NCI-H2081 treated with DMSO at 0.1 percent for 48 hours (cell line): ENCODE measurements at places on chromosomes 5 and 9.

DNA sequence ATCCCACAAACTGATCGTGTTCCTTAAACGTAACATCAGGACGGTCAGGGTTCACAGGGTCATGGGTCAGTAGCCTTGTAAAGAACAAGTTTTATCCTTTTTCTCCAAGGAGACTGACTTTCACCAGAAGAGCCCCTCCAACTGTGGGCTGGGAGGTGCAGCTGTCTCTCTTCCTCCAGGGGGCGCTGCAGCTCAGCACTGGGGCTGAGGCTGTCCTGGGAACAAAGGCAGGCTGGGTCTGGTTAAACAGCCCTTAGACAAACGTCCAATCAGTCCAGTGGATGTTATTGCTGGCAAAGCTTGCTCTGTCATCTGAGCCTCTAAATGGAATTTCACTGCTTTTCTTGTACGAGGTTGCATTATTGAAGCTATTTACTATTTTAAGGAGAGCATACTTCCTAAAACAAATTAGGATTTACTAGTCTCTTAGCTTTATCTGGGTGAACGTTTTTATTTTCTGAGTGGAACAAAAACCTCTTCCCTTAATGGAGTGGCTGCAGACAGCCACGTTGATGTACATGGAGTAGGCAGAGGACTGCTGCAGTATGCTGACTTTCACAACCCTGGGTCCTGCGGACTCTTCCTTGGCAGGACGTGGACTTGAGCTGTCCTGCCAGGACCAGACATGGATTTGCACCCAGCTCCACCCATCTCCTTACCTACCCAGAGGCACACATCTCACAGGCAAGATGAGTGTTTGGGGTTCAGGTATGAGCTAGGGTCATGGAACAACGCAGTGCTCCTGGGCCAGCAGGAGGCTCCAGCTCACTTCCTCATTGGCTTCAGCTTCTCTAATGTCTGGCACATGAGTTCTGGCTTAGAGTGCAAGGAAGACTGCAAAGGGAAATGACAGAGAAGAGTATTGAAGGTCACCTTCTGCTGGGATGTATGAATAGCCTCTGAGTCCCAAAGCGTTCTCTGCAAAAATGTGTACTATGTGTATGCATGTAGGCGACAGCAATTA, 7.8 kb downstream of the EXOSC2 start:
- no peak for DNase-seq

GRCh38 chr5:129909225-129909624, 5.0 kb downstream of the CHSY3 start:
- no peak for DNase-seq

- DNase-seq, result no peak
Measured at GRCh38 chr9:120892748-120893610, 16.0 kb upstream of the PHF19 start.

- DNase-seq, result no peak
Measured at GRCh38 chr5:156087577-156088110, 239.3 kb upstream of the SGCD start.

DNA sequence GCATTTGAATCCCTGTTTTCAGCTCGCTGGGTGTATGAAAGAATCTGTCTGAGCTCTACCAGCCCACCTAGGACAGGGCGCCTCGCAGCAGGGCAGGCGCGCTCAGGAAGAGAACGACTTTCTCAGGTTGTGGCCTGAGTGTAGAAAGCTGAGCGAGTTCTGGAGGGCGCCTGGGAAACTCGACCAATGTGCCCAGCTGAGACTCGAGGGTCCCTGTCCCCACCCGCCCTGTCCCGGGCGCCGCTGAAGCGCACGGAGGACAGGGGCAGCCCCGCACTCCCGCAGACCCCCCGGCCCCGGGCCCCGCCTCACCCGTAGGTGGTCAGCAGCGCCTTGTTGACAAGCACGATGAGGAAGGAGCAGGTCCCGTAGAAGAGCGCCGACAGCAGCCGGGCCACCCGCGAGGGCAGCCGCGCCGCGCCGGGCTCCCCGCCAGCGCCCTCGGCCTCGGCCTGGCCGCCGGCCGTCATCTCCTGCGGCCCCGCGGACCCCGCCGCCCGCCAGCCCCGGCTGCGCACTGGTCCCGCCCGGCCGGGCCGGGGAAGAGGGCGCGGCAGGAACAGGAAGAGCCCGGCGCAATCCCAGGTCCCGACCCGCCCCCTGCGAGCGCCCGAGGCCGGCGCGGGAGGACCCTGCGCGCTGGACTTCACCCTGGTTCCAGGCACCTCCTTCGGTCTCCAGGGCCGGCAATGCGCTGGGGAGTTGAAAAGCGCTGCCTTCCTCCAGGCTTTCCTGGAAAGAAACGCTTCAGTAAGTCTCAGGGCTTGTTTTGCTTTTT, at the start of gene SLC35D2:
SLC35D2 (minus strand) TSS at position 547 of the 778 bp plus-strand sequence; CDS start at position 470, 77 bp downstream.
- DNase-seq, result no peak

- no peak for DNase-seq
Measured at GRCh38 chr5:177491429-177491945, 5.9 kb downstream of the PDLIM7 start.

GRCh38 chr5:116989995-116990394, 415.4 kb upstream of the SEMA6A start:
- no peak for DNase-seq

DNA sequence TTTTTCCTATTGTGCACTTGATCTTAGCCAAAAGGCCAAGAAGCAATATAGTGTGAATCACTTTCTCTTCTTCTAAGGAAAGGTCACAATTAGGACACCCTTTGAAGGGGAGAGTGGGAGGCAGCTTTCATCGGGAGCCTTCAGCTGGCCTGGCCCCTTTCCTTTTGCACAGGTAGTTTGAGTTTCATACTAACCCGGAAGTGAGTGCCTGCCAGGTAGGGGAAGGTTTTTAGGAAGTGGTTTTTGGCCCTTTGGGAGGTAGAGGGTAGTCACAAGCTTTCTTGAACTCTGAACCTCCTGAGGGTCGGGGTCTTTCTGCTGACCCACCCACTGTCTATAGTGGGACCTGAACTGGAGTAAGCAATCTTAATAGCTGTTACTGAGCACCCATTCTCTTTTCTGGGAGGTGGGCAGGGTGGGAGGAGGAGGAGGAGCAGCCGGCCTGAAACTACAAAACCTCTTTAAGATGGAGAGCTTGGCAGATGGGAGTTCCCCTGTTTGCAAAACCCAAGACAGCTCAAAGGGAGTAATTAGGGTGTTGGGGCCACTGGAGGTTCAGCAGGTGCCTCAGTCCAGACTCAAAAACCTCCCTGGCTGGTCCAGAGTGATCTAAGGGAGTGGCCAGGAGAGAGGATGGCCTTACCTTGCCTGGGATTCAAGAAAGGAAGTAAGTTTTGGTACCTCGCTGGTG, 6.0 kb downstream of the LARP1 start:
- DNase-seq, result no peak

DNA sequence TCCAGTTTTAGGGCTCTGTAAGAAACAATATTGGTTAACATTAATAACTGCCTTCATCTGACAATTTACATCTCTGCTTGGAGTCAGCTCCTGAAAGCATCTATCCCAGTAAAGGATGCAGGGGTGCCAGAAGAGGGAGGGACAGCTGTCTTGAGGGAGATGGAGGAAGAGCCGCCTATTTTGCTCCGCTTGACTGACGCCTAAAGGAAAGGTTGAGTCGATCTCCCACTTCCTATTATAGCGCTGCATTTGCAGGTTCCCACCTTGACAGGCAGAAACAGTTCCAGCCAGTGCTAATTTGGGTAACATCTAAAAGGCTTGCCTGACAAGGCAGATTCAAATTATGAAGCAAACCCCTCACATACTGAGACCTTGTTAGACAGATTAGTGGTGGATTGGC, 374.6 kb downstream of the SPATA31D1 start:
- DNase-seq, result no peak

- no peak for DNase-seq
Measured at GRCh38 chr9:27261517-27262211, 35.3 kb downstream of the EQTN start.

DNA sequence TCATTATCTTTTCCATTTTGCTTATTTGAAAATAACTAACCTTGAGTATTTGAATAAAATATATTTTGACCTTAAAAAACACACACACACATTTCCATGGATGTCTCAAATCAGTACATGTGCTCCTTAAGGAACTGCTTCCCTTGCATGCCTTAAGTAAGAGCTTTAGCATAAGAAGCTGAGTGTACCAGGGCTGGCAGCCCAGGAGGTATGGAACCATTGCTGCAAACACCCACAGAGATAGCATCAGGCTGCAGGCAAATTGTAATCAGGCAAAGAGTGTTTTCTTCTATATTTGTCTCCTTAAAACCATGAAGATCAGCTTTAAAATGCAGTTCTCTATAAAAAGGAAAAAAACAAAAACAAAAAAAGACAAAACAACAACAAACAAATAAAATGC, 160.6 kb downstream of the PLK2 start:
- DNase-seq, result no peak

DNA sequence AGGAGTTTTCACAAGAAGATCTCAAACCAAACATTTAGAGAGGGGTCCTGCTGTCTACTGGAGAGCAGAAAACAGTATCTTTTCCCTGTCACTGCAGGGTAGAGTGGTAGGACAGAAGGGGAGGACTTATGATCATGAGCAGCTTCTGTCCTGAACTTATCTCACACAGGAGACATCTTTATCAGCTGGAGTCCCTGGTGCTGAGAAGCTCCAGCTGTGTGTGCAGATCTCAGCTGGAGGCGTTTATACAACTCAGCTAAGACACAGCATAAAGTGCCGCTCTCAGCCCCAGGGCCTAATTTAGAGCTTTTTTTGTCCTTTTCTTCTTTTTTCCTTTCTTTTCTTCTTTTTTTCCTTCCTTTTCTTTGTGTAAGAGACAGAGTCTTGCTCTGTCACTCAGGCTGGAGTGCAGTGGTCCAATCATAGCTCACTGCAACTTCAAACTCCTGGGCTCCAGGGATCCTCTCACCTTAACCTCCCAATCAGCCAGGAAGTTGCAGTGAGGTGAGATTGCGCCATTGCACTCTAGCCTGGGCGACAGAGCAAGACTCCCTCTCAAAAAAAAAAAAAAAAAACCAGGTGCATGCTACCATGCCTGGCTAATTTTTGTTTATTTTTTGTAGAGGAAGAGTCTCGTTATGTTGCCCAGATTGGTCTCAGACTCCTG, 31.9 kb downstream of the CCDC125 start:
- no peak for DNase-seq

DNA sequence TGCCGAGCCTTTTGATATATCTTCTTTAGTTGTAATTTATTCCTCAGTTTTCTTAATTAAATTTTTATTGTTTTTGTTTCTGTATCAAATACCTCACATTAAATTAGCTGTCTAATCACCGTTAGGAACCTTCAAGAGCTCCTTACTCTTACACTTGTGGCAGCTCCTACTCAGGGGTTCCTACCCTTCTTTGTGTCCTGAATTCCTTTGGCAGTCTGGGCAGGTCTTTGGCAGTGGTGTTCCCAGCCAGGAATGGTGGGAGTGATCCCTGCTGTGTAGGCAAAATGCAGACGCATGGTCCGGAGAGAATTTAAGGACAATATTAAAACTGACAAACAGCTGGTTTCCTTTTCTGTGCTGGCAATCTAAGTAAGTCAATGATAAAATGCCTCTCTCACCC, 41.8 kb downstream of the MAST4 start:
- DNase-seq, result no peak

GRCh38 chr5:94575196-94575595, 43.2 kb downstream of the KIAA0825 start:
- no peak for DNase-seq

DNA sequence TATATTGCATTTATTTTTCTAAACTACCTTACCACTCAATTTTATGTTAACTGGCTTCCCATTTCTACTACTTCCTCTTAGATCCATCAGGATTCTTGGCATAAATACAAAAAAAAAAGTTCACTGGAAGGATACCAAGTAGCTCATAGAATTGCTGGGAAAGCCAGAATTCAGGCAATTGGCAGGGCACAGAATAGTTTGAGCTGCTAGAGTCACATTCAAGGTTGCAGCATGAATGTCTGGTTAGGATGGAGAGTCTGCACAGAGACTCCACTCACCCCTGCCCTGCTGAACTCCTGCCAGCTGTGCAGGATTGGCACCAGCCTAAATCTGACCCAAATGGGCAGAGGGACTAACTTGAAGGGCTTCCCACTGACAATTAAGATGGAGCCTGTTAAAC, 4.9 kb upstream of the AMACR start:
- DNase-seq, result no peak

DNA sequence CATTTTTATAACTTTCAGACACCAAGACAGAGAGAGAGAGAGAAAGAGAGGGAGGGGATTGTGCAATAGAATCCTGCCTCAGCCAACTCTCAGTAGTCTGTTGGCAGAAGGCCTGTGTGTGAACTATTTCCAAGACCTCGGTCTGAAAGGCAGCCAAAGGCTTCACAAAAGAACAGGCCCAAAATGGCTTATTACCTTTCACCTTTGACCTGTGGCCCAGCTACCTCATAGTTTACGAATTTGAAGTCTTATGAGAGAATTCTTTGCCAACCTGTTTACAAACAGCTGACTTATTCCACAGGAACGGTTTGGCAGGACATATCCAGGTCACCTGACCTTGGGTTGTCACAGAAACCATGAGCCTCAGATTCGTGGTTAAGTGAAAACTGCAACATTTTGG, 48.6 kb downstream of the NR2F1-AS1 start:
- no peak for DNase-seq

GRCh38 chr9:82332774-82333152, 344.2 kb downstream of the SPATA31D1 start:
- DNase-seq, result no peak

- DNase-seq, result no peak
Measured at GRCh38 chr9:134379831-134380365, 53.6 kb downstream of the RXRA start.

DNA sequence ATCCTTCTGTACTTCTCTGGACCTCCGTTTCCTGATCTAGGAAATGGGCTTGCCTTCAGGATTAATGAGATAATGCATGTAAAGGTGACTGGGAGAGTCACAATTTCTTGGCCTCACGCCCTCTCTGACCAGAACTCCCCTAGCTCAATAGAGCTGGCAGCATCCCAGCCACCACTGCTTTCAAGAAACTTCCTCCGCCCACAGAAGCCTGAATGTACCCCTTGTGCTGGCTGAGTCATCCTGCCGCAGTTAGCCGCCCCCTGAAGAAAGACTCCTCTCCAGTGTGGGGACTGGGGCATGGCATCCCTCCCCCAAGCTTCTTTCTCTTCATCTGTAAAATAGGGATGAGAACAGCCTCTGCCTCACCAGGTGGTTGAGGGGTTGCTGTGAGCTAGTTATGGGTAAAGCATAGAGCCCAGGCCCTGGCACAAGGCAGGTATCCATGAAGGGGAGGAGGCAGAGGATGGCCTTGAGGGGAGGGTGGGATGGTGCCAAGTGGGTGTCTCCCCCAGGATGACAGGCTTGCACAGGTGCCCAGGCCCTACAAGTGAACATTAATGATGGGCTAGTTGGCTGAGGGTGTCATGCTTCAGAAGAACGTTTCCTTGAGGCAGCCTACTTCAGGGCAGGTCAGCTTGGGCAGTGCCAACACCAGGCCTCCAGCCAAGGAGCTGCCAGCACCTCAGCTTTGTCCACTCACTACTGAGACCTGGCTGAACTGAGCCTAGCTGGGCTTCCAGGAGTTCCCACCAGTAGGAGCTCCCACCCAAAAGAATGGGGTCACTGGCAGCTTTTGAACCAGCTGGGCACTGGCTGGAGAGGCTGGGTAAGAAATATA, 3.4 kb downstream of the PDLIM4 start:
- no peak for DNase-seq

DNA sequence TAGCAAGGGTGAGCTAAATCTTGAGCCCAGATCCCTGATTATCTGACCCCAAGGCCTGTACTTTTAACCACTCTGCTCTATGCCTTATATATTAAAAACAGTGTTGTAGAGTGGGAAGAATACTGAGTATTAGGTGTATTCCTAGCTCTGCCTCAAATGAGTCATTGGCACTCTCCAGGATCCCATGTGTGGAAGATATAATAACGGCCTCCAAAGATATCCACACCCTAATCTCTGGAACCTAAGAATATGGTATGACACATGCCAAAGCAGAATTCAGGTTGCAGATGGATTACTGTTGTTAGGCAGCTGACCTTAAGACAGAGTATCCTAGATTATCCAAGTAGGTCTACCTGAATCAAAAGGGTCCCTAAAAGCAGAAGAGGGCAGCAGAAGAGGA, 110.8 kb downstream of the ADRB2 start:
- no peak for DNase-seq
